ENCODE measurements at places on chromosomes 11 and 22. TPM values are rescaled to one million over a fixed set of nuclear protein-coding genes. Genes with fewer than 3 reads are reported as not detected.

Gene GSTT2
- total RNA-seq, result not detected

- H3K4me1 ChIP-seq, result no peaks in the 10 kb centered on the region
- H3K36me3 ChIP-seq, result no peaks in the 10 kb centered on the region
- no peak overlapping the region for H3K27ac ChIP-seq
- H3K27me3 ChIP-seq, result no peaks in the 10 kb centered on the region
Observed at GRCh38 chr11:103413266-103413888, 304.2 kb downstream of the DYNC2H1 start.

DNA sequence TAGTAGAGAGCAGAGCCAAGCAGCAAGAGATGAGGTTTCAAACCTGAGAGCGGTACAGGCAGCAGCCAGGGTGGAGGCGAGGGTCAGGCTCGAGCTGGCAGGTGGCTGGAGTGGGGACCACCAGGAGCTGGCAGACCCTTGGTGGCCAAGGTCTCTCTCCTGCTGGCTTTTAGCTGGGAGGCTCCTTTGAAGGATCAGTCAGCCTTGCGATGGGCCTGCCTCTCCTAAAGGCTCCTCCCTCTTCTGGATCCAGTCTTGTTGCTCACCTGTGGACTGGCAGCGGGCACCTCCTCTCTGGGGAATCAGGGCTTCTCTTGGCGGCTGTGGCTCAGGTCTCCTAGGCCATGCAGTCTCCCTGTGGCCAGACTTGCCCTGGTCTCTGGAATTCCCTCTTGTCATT lies 24.8 kb downstream of the TPST2 start:
- H3K4me3 ChIP-seq, result no peak overlapping the region
- no peaks in the 10 kb centered on the region for H3K36me3 ChIP-seq
- H3K4me1 ChIP-seq, result no peaks in the 10 kb centered on the region
- no peaks in the 10 kb centered on the region for H3K27me3 ChIP-seq
- H3K27ac ChIP-seq, result peak overlapping the region; percentile 13

DNA sequence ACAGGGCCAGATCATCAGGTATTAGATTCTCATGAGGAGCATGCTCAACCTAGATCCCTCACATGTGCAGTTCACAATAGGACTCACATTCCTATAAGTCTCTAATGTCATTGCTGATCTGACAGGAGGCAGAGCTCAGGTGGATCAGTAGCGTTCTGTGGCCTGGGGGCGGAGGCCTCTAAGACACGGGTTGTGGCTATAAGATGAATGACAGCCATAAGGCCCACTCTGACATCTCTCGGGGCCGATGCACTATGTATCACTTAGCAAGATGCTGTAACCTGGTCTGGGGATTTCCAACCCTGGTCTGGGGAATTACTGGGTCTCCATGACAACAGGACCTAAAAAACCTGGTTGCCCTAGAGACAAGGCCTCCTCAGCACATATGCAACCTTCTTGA lies 932.7 kb downstream of the TBC1D22A start:
- peaks cover 27% of the 10 kb centered on the region for H3K27me3 ChIP-seq
- no peak overlapping the region for H3K27ac ChIP-seq
- H3K4me3 ChIP-seq, result no peak overlapping the region
- no peaks in the 10 kb centered on the region for H3K36me3 ChIP-seq
- no peaks in the 10 kb centered on the region for H3K4me1 ChIP-seq
- DNase-seq, result no peak

- no peak for DNase-seq
- H3K27ac ChIP-seq, result no peak overlapping the region
- H3K36me3 ChIP-seq, result no peaks in the 10 kb centered on the region
- H3K27me3 ChIP-seq, result no peaks in the 10 kb centered on the region
- no peaks in the 10 kb centered on the region for H3K4me1 ChIP-seq
- no peak overlapping the region for H3K4me3 ChIP-seq
Observed at GRCh38 chr11:31608995-31609394, 99.4 kb downstream of the ELP4 start.

DNA sequence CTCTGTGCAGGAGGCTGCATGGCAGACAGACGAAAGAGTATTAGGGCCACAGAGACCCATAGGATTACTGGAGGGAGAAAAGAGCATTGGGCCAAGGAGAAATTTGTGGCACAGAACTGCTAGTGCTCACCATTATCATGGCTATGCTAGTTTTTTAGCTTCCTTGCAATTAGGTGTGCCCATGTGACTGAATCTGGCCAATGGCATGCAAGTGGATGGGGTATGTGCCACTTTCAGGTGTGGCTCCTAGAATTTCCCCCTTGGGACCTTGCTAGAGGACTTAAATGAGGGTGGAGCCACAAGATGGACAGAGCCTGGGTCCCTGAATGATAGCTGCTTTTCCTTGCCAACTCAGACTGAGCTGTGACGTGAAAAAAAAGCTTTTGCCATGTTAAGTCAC lies 73.9 kb upstream of the TENM4 start:
- no peaks in the 10 kb centered on the region for H3K36me3 ChIP-seq

DNA sequence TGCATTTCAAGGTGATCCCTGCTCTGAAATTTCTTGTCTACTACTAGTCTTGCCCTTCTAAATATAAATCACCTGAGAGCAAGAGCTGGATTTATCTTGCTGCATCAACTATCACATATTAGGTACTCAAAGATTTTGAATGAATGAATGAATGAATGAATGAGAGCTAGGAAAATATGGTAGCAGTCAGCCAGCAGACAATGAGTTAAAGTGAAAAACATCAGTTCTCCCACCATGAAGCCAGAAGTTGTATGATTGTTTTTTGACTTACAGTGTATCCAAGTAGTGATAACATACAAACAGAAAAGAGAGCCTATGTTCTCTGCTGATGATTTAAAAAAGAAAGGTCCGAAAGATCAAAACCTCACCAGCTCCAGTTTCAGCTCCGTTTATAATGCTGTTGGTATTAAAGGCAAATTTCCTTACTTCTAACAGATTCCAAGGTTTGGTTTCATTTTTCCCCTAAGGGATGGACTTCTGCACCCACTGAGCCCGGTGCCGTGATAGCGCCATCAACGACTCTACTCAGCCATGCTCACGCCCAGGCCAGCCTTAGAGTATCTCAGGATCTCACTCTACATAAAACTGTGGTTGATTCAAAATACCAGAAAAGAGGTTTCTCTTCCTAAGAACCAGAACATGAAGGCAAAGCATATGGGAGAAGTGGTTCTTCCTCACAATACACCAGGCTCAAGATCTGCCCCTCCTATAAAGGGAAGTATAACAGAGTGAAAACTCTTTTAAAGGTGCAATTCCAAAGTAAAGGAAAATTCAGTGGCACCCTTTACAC lies 92.0 kb downstream of the SGSM3 start:
- H3K27me3 ChIP-seq, result no peaks in the 10 kb centered on the region
- H3K36me3 ChIP-seq, result no peaks in the 10 kb centered on the region
- H3K27ac ChIP-seq, result no peak overlapping the region
- no peaks in the 10 kb centered on the region for H3K4me1 ChIP-seq
- no peak for DNase-seq

- no peaks in the 10 kb centered on the region for H3K27me3 ChIP-seq
- H3K27ac ChIP-seq, result no peak overlapping the region
- H3K4me3 ChIP-seq, result no peak overlapping the region
- no peaks in the 10 kb centered on the region for H3K4me1 ChIP-seq
Observed at GRCh38 chr22:39941601-39942000, 18.6 kb upstream of the TMA7B start.

DNA sequence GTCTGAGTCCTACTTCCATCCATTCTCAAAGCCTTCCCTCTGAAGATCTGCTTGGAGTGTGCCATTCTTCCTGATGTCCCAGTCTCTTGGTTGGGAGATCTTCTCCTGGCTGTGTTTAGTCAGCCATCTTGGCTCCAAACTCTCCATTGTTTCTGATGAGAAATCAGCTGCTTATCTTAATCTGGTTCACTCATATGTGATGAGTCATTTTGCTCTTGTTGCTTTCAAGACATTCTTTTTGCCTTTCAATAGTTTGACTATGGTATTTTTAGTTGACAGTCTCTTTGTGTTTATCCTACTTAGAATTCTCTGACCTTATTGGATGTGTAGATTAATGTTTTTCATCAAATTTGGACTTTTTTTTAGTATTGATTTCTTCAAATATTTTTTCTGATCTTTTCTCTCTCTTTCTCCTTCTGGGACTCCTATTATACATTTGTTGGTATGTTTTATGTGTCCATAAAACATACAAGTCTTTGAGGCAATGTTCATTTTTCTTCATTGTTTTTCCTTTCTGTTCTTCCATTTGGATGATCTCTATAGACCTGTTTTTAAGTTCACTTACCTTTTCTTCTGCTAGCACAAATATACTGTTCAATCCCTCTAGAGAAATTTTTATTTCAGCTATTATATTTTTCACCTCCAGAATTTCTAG lies 77.2 kb upstream of the CLPB start:
- H3K4me1 ChIP-seq, result no peaks in the 10 kb centered on the region
- DNase-seq, result no peak
- no peak overlapping the region for H3K27ac ChIP-seq
- no peak overlapping the region for H3K4me3 ChIP-seq
- H3K36me3 ChIP-seq, result no peaks in the 10 kb centered on the region

- H3K27ac ChIP-seq, result peak within 1 kb of the TSS; percentile 83
- DNase-seq, result no peak
- H3K4me1 ChIP-seq, result peaks cover 24% of the 10 kb centered on the region
- no peaks in the 10 kb centered on the region for H3K27me3 ChIP-seq
Observed at GRCh38 chr22:39994566-39995392, at the start of gene FAM83F. TSS of gene FAM83F (plus strand) at chr22:39994954. CDS start at chr22:39995043, 89 bp downstream.

GRCh38 chr11:120289426-120289825 lies 35.7 kb upstream of the TLCD5 start:
- no peak for DNase-seq
- no peaks in the 10 kb centered on the region for H3K36me3 ChIP-seq
- H3K4me3 ChIP-seq, result no peak overlapping the region
- H3K27me3 ChIP-seq, result no peaks in the 10 kb centered on the region
- no peaks in the 10 kb centered on the region for H3K4me1 ChIP-seq

Gene MUC2
- not detected for total RNA-seq

GRCh38 chr11:80846979-80847378 lies 1406.1 kb upstream of the TENM4 start:
- no peak overlapping the region for H3K4me3 ChIP-seq
- no peak overlapping the region for H3K27ac ChIP-seq
- no peaks in the 10 kb centered on the region for H3K27me3 ChIP-seq
- no peak for DNase-seq
- H3K36me3 ChIP-seq, result no peaks in the 10 kb centered on the region

GRCh38 chr11:73431396-73431795 lies 55.2 kb downstream of the RELT start:
- DNase-seq, result no peak
- H3K36me3 ChIP-seq, result no peaks in the 10 kb centered on the region
- H3K4me1 ChIP-seq, result no peaks in the 10 kb centered on the region
- H3K27ac ChIP-seq, result no peak overlapping the region
- H3K27me3 ChIP-seq, result no peaks in the 10 kb centered on the region

Gene CCDC116
- 0.15 TPM for total RNA-seq

DNA sequence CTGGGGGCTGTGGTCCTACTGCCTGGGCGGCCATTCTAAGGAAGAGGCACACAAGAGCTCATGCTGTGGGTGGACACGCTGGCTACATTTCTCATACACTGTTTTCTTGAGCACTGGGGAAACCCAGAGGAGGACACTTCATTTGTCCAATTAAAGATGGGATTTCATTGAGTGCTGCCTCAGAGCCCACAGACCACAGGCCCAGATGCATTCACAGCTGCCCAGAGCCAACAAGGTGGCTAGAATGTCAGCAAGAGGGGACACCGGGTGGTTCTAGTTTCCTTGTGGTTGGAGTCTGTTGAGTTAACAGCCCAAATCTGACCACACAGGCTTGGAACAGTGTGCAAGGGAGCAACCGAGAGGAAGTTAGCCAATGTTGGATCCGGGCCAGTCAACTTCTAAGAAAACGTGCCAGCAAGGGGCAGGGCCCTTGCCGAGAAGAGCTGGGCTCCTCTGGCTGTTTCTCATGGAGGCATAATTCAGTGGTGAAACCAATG lies 35.0 kb upstream of the SORL1 start:
- no peak overlapping the region for H3K4me3 ChIP-seq
- H3K27ac ChIP-seq, result peak overlapping the region; percentile 83
- H3K4me1 ChIP-seq, result no peaks in the 10 kb centered on the region
- H3K36me3 ChIP-seq, result no peaks in the 10 kb centered on the region

GRCh38 chr11:134578807-134579723 lies 167.0 kb upstream of the B3GAT1 start:
- no peak for DNase-seq
- H3K27me3 ChIP-seq, result no peaks in the 10 kb centered on the region
- H3K36me3 ChIP-seq, result no peaks in the 10 kb centered on the region
- no peaks in the 10 kb centered on the region for H3K4me1 ChIP-seq
- H3K27ac ChIP-seq, result no peak overlapping the region

DNA sequence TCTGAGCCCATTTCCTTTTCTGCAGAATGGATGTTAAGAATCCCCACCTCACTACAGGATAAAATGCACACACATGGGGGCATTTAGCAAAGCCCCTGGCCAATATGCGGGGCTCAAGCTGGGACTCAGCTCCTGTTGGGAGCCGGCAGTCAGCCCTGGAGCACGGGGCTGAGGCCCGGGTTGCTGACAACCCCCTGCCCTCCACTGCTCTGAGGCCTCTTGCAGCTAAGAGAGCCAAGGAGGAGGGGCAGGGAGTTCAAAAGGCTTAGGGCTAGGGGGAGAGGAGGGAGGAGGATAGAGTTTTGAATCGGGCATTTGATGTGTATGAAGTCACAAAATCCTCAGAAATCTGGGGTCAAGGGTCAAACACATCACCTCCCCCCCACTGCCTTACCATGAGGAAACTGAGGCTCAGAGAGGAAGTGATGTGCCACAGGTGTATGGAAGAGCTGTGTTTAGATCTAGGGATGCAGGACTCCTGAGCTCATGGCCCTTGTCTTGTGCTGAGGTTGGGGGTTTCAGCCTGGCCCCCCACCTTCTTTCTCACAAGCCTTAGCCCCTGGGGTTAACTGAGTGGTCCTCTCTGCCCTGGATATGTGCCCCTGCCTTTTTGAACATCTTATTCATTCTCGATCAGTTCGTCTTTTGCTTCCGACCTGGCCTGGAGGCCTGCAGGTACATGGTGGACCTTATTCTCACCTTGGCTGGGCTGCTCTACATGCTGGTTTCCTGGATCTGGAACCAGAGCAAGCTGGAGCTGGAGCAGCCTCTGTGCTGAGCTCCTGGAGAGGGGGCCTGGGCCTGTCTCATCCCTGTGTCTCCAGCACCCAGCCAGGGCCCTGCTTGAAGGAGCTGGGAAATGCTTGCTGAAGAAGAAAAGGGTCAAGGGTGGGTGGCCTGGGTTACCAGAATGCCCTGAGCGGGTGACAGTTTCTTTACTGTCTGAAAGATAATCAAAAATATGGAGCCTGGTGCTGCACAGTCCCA lies 80.3 kb downstream of the LRRC32 start:
- no peaks in the 10 kb centered on the region for H3K27me3 ChIP-seq
- H3K36me3 ChIP-seq, result no peaks in the 10 kb centered on the region
- H3K4me3 ChIP-seq, result no peak overlapping the region
- no peak overlapping the region for H3K27ac ChIP-seq
